Osteoblast (primary cell): ENCODE measurements at places on chromosomes 11 and 22.

- DNase-seq = no peak
These were observed 914.2 kb downstream of the NTM start for GRCh38 chr11:132284611-132285010.

GRCh38 chr11:67648796-67649613 is 1.5 kb downstream of the ACY3 start:
- peak; percentile 83 for DNase-seq

GRCh38 chr11:130029137-130029536 is 26.5 kb upstream of the PRDM10 start:
- DNase-seq = no peak

- peak; percentile 74 for DNase-seq
These were observed 7.7 kb downstream of the IL2RB start for GRCh38 chr22:37141971-37142370.
